ENCODE measurements at places on chromosomes 2 and 18. TPM values are rescaled to one million over a fixed set of nuclear protein-coding genes. Genes with fewer than 3 reads are reported as not detected.

SERPINB13 gene
- not detected for total RNA-seq

OBSL1 gene
- 22.3 TPM for total RNA-seq

NT5DC4 gene
- total RNA-seq, result not detected

MAL gene
- total RNA-seq, result not detected

BCL2 gene
- total RNA-seq, result 0.79 TPM

DSG1 gene
- not detected for total RNA-seq

KDM3A gene
- 24.2 TPM for total RNA-seq

CENPA gene
- 54.6 TPM for total RNA-seq

HOXD3 gene
- total RNA-seq, result 0.15 TPM

ACADL gene
- not detected for total RNA-seq

Measured in A549 treated with DMSO at 1 μM for 4 hours (cell line).